Activated T-cell treated with anti-CD3 and anti-CD28 coated beads for 24 hours (primary cell): ENCODE measurements at places on chromosomes 12 and 14.

GRCh38 chr14:30180219-30180618, 252.6 kb upstream of the PRKD1 start:
- DNase-seq = no peak

DNA sequence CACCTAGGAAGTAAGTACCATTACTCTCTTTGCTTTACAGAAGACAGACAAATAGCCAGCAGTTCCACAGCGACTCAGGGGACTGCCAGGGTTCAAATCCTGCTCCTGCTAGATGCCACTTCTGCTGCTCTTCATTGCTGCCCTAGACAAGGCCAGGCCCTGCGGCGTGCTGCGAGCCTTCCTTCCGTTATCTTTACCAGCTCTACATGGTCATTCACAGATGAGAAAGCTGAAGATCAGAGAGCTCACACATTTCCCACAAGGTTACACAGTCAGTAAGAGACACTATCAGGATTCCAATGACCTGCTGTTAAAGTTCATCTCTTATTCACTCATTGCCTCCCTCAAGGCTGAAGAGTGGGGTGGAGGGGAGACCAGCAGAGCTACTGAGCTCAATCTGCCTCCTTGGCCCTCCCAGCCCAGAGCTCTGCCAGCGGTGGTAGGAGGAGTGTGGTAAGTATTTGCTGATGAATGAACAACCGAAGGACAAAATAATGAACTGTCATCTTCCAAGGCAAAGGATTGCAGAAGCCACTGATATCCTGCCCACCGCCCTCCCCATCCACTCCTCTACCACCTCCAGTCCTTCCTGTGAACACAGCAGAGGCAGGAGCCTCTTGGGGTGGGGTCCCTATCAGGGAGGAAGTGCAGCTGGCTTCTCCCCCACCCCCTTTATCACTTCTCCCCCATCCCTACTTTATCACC, 14.6 kb upstream of the HDAC7 start:
- no peak for DNase-seq

GRCh38 chr14:44180975-44181374, 326.1 kb downstream of the FSCB start:
- DNase-seq = no peak

- DNase-seq = no peak
Measured at GRCh38 chr12:73017981-73018380, 745.8 kb downstream of the TRHDE start.

- no peak for DNase-seq
Measured at GRCh38 chr12:132456944-132457495, 32.9 kb upstream of the FBRSL1 start.

DNA sequence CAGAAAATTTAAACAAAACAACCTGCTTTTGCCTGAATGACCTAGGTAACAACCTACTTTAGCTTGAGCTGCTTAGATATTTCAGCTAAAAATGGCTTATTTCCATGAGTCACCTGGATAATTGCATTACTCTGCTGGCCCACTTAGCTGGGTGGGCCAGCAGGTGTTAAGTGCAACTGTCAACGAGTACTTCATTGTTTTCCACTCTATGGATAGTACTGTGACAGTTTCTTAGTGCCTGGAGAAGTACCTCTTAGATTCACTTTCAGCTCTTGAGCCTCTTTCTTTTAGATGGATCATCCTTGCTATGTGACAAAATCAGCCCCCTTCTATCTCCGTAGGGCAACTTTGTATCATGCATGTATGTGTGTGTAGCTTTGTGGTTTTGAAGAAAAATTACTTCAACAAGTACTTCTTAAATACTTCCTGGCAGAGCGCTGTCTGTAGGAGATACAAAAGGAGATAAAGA, 368.2 kb upstream of the ATP2B1 start:
- no peak for DNase-seq

DNA sequence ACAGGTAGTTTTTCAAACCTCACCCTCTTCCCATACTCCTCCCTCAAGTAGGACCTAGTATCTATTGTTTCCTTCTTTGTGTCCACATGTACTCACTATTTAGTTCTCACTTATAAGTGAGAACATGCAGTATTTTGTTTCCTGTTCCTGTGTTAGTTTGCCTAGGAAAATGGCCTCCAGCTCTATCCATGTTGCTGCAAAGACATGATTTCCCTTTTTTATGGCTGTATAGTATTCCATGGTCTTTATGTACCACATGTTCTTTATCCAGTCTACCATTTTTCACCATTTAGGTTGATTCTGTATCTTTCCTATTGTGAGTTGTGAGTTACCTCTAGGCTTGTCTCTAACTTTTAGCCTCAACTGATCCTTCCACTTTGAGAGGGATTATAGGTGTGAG, 310.7 kb downstream of the PRKD1 start:
- DNase-seq = no peak

- DNase-seq = peak; percentile 68
Measured at GRCh38 chr14:91350813-91351511, 66.7 kb downstream of the CCDC88C start.

DNA sequence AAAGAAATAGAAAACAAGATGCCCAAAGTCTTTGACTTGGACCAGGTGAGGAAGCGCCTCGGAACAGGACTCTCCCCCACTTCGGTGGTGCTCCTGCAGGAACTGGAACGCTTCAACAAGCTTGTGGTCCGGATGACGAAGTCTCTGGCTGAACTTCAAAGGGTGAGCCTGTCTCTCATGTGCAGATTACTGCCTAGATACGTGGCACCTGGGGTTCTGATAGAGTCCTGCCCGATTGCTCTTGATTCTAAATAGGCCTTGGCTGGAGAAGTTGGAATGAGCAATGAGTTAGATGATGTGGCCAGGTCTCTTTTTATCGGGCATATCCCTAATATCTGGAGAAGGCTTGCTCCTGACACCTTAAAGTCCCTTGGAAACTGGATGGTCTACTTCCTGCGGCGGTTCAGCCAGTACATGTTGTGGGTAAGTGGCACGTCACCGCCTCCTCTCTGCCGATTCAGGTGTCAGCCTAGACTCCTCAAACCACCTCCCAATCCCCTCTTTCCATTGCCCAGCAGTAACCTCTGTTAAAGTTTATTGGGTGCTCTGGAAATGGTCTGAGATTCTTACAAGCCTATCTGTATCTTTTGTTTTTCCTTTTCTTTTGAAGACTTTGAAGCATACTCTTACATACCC, 40.8 kb downstream of the CCDC92 start:
- no peak for DNase-seq

GRCh38 chr14:37709419-37710195, 114.2 kb downstream of the TTC6 start:
- DNase-seq = no peak

- DNase-seq = no peak
Measured at GRCh38 chr14:76705214-76705613, 56.1 kb upstream of the VASH1 start.

- DNase-seq = no peak
Measured at GRCh38 chr12:7948589-7949260, 12.7 kb upstream of the SLC2A3 start.

DNA sequence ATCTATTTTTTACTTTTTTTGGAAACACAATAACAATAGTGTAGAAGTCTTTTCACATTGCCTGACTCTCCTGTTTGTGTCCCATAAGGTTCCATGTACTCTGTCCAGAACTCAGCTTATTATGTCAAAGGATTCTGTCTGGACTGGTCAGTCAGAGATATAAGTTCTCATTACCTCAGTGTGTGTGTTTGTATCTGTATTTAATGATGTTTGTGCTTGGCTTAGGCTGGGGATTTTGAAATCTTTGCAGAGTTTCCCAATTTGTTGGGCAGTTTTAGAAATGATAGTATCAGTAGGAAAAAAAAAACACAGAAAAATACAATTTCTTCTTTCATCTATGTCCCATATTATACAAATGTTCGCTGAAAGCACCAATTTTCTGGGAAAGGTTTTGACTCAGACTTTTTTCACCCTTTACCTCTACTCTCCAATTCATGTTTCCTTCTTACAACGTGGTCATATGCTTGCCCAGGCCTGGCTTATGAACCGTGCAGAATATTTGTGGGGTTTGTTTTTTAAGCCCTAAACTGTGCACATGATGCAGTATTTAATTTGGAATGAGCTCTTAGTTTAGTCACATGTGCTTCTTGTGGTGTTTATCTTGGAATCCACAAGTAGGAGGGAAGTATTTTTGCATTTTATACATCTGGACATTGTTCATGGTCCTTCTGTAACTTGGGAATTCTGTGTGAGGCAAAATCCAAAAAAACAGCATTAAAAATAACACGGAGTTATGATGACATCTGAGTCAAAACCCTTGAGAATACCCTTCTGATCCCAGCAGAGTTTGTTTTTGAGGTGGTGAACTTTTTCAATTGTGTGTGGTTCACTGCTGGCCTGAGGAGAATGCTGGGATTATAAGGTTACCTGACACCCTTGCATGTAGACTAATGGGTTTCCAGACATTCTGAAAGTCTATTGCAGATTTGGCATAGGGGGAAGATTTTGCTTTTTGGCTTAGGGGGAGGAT, 121.2 kb downstream of the RAD51B start:
- no peak for DNase-seq

DNA sequence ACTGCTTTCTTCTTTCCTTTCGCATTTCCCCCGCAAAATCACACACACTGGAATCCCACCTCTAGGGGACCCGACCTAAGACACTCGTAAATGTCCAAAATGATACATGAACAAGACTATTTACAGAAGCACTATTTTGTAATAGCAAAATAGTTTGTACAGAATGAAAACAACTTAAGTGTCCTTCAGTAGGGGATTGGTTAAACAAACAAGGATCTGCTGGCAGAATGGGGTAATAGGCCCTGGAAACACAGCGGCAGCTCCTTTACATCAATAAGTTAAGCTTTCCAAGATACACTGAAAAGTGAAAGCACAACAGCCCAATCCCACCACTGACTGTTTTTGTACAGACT, 48.8 kb downstream of the LTBP2 start:
- no peak for DNase-seq

- no peak for DNase-seq
Measured at GRCh38 chr12:2414810-2415567, 362.2 kb downstream of the CACNA1C start.

GRCh38 chr14:56194042-56194441, 75.8 kb downstream of the PELI2 start:
- no peak for DNase-seq

DNA sequence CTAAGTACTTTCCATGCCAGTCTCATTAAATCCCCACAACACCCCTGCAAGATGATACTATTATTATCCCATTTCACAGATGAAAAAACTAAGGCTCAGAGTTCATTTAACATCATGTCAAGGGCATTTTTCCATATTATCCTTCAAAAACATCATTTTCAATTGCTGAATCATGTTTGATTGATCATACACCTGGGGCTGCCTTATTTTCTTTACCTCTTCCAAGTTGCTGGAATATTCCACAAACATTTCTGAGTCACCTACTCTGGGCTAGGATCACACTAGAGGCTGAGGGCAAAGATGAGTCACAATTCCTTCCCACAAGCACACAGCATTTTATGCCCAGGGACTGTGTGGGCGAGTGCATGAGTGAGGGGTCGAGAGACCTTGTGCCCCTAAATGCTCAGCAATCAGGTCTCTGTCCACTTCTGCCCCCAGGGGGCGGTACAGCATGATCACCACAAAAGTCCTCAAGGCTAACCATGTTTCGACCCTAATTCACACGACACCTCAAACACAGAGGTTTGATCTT, 14.1 kb upstream of the TMEM119 start:
- DNase-seq = no peak

- DNase-seq = no peak
Measured at GRCh38 chr12:60059180-60059579, 463.4 kb downstream of the SLC16A7 start.

GRCh38 chr14:37819155-37820015, 224.0 kb downstream of the TTC6 start:
- no peak for DNase-seq

GRCh38 chr14:63292805-63293204, 25.9 kb downstream of the GPHB5 start:
- DNase-seq = no peak

GRCh38 chr12:627863-628741, 35.1 kb downstream of the NINJ2 start:
- DNase-seq = no peak

GRCh38 chr12:123180171-123180570, 29.3 kb upstream of the PITPNM2 start:
- no peak for DNase-seq

DNA sequence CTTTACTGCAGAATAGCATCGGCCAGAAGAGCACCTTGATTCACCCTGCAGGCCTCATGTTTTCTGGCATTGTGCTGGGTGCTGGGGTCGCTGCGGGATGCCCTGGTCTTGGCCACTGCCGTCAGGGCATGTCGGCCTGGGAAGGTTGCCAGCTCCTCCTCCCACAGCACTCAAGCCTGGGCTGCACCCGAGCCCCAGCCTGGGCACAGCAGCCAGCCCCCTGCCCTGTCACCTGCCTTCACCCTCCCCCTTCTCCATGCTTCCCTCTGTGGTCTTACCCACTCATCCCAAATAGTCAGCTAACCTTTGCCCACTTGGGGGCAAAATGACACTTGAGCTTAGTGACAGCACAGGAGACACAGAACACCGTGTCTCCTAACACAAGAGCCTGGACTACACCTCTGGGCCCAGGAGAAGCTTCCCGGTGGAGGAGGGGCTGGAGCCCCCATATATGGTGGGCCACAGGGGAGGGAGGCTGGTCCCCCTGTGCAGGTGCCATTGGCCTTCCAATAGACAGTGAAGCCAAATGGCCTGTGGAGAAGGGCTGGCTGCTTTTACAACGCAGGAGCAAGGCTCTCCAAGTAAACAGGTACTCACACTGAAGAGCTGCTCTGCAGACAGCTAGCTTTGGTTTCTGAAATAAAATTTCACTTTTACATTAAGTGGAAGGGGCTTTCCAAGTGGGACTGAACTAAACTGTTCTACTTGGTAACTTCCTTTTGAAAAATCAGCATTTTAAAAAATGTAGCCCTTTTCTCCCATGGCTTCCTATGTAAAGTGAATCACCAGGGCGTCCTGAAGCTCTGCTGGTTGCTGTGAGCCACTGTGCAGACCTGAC, 51.2 kb upstream of the AMN start:
- no peak for DNase-seq

GRCh38 chr14:55298500-55298822, 27.2 kb downstream of the FBXO34 start:
- DNase-seq = no peak

- DNase-seq = no peak
Measured at GRCh38 chr12:94666158-94666557, 15.8 kb upstream of the TMCC3 start.

DNA sequence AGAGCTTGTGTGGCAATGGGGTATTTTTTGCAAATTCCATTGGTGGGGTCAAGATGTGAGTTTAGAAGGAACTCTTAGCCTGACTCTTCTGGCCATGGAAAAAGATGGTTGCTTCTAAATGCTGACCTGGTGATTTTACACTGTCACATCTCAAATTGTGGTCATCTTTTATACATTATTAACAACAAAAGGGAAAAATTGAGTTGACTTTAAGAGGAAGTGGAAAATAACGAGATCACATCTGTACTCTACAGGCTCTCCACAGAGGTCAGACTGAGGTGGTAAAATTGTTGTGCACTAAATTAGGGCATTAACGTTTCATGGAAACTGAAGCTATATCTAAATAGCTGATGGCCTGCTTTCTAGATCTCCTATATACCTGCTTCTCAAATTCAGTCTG, 44.7 kb downstream of the PTPN11 start:
- no peak for DNase-seq
